ENCODE measurements at places on chromosomes 13 and 19. TPM values are rescaled to one million over a fixed set of nuclear protein-coding genes. Genes with fewer than 3 reads are reported as not detected.

SPRED3 gene
- total RNA-seq = 1.7 TPM

C1QTNF9B gene
- not detected for total RNA-seq

VSTM2B gene
- not detected for total RNA-seq

ZNF610 gene
- 2.3 TPM for total RNA-seq

LRRC25 gene
- total RNA-seq = not detected

ZNF285 gene
- total RNA-seq = 2.2 TPM

CLIP3 gene
- 2.7 TPM for total RNA-seq

SCEL gene
- not detected for total RNA-seq

DNA sequence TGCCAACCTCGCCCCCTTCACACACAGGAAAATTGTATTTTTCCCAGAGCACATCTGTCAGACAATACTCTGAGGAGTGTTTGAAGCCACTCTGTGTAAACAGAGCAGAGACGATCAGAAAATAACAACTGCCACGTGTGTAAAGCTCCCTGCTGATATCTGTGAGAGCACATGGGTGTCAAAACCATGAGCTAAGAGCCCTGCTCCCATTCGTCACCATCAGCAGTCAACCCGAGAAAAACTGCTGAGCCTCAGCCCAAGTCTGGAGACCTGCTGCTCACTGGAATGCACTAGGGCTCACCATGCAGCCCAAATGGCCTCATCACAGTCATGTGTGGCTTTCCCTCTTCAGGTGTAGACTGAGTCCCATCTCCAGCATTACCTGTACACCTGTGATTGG is 304.1 kb downstream of the FGF14 start:
- DNase-seq = no peak

DNA sequence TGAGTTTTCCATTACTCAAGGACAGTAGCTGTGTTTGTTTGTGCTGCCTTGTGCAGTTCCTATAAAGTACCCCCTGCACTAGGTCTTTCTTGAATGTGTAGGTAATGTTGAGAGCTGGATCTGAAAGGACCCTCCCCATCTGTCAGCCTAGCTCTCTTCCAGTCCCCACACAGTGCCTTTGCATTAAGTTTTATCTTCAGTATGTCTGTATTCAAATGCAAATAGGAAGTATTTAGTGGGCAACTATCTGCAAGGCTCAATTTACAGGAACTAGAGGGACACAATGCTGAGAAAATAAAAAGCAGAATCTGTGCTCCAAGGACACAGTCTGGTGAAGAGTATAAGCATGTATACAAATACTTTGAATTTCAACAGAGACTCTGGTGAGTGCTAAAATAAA is 558.5 kb downstream of the RFC3 start:
- DNase-seq = no peak

DNA sequence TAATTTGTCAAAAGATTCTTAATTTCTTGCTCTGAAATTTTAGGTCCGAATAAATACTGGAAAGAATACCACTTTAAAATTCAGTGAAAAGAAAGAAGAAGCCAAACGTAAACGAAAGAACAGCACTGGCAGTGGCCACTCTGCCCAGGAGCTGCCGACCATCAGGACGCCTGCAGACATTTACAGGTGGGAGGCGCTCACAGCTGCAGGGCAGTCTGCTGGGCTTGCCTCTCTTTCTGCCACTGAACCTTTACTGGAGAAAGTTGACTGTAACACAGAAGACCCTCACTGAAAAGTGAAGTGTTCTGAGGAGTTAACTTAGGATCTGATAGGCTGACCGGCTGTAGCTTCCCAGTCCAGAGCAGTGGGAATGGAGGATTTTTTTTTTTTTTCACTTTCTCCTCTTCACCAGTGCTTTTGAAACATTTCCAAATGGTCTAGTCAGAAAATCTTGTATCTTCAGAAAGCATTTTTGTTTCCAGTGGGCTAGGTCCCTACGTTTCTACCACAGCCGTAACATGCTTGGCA is 69.1 kb downstream of the URI1 start:
- DNase-seq = no peak

- no peak for DNase-seq
These were observed 241.9 kb downstream of the UQCRFS1 start for GRCh38 chr19:28971049-28971448.

GRCh38 chr13:45595965-45596364 is 19.6 kb downstream of the ERICH6B start:
- DNase-seq = no peak

DNA sequence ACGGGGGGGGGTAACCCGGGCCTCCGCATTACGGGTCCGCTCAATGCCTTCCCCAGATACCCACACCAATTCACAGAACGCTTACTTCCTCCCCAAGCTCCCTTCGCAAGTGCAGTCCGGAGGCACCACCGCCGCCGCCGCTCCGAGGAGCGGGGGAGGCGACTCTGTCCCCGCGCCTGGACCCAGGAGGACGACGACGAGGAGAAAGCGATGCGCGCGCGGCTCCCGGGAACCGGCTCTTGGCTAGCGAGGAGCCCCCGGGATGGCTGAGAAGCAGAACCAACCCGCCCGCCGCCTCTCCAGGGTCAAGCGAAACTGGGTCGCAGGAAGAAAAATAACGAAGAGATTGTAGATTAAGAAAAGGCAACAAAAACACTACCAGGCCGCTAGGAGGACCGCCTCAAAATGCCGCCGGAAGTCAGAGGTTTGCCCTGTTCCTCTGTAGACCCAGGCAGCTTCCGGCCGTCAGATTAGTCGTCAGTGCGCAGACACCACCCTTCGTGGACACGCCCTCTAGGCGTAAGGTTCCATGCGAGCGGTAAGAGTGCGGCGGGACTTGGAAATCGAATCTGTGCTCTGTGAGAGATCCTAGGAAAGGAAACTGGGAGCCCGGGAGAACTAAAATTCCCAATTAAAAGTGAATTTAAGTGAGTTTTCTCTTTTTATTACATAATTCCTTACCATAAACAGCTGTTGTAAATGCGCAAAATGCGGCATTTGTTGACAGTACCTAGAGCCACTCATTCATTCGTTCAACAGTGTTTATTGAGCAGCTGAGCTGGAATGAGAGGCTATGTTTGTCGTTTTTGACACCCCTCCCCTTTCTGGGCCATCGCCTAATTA is at the start of gene ZC3H13:
Gene ZC3H13, minus strand, starts transcription at position 428 of the 843 bp plus-strand sequence. CDS start 7,239 bp downstream, outside the sequence.
- DNase-seq = peak; percentile 95

GRCh38 chr19:18393836-18394235 is 3.6 kb downstream of the LRRC25 start:
- DNase-seq = no peak

- DNase-seq = no peak
These were observed 10.7 kb downstream of the SYMPK start for GRCh38 chr19:45852145-45852750.

GRCh38 chr13:73235385-73235784 is 176.6 kb downstream of the KLF5 start:
- DNase-seq = no peak

DNA sequence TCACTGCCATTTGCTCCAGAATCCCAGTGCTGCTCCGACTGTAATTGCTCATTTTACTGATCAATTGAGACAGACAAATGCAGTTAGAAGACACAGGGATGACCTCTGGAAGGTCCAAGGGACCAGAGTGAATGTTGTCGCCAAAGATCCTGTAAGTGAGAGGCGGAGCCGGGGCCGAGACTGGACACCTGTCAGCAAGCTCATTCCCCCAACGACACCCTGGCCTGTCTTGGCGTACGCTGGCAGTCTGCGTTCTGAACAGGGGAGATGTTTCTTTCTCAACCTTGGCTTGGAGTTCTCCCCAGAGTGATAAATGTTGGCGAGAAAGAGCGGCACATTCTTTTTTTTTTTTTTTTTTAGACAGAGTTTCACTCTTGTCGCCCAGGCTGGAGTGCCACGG is 24.2 kb downstream of the GADD45B start:
- no peak for DNase-seq

- DNase-seq = peak; percentile 30
These were observed 1.1 kb downstream of the PIP5K1C start for GRCh38 chr19:3698974-3699740.

GRCh38 chr13:52712385-52712784 is 27.2 kb downstream of the CNMD start:
- no peak for DNase-seq

GRCh38 chr19:3343619-3344502 is 22.5 kb upstream of the NFIC start:
- peak; percentile 40 for DNase-seq

- no peak for DNase-seq
These were observed 10.3 kb downstream of the ZNF787 start for GRCh38 chr19:56110515-56111448.

- no peak for DNase-seq
These were observed 592.9 kb downstream of the KCTD12 start for GRCh38 chr13:76293346-76293745.

DNA sequence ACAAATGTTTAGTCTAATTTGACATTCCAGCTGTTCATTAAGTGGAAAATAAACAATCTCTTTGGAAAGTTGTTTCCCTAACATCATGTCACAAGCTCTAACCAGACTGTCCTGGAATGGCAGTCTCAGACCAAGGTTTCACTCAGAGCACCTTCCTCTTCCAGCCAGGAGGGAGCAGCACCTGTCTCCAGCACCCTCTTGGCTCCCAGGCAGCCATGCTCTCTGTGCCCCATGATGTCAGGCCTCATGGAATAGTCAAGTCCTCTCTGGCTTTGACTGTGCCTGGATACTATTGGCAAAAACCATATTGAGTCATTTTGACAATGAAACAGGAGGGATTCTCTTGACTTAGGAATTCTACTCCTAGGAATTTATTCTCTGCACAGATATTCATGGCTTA is 171.4 kb downstream of the OXGR1 start:
- DNase-seq = no peak

DNA sequence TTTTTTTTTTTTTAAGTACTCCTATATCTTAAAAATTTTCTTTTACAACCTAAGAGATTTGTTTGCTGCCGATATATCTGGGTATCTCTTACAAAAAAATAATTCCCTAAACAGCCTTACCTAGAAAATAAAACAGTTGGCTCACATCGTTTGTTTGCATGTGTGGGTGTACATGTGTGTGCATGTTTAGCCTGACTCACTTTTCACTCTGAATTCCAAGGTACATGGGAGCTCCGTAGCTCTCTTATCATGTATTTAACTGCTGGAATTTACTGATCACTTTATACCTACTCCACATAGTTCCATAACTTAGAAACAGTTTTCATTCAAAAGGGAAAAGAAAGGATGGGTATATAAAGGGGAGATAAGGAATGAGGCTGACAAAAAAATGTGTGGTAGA is 616.5 kb downstream of the GPC6 start:
- no peak for DNase-seq

DNA sequence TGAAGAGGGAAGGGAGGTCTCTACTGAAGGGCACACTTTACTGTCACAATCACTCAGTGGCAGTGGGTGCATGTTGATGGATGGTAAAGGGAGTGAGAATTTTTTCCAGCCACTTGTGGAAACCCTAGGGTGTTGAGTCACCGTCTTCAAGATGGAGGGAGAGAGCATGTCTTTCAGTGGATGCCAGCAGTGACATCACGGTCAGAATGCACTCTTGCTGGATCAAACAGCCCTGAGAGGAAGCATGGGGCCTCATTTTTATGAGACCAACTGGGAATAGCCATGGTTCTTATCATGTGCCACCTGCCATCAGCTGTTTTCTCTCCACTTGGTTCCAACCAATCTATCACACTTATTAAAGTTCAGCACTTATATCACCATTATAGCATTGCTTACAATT is 182.5 kb downstream of the KCNRG start:
- DNase-seq = no peak

- no peak for DNase-seq
These were observed 674.1 kb downstream of the SLITRK5 start for GRCh38 chr13:88345171-88345847.

DNA sequence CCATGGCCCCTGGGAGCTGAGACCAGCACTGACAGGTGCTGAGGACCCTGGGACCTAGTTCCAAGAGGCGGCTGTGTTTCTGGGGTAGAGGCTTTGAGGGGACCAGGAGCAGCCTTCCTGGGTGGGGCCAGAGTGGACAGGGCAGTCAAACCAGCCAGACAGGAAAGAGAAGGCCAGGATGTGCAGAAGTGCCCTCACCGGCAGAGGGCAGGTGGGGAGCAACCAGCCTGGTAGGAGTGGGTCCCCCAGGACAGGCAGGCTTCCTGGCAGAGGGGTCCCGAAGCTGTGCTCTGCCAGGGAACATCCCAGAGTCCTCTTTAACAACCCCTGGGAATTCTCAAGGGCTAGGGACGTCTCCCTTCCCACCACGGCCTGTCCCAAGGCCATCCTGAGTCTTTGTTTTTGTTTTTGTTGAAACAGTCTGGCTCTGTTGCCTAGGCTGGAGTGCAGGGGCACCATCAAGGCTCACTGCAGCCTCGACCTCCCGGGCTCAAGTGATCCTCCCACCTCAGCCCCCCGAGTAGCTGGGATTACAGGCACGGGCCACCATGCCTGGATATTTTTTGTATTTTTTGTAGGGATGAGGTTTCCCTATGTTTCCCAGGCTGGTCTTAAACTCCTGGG is 3.0 kb upstream of the HIPK4 start:
- no peak for DNase-seq

DNA sequence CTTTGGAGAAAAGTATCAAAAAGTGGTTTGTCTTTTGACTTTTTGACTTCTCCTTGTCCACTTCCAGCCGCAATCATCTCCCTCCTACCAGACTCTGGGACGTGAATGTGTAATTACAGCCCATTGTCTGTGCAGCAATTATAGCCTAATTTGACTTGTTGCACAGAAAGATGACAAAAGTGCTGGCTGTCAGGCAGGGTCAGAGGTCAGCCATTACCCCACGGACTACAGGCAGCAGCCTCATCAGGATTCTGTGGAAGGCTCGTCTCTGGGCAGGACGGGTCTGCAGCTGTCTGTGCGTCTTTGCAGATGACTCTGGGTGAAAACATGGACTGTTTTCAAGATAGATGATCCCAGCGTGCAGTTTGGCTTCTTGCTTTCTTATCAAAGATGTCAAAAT is 102.2 kb upstream of the EDNRB start:
- no peak for DNase-seq

- no peak for DNase-seq
These were observed 14.2 kb upstream of the PTBP1 start for GRCh38 chr19:782878-783668.

DNA sequence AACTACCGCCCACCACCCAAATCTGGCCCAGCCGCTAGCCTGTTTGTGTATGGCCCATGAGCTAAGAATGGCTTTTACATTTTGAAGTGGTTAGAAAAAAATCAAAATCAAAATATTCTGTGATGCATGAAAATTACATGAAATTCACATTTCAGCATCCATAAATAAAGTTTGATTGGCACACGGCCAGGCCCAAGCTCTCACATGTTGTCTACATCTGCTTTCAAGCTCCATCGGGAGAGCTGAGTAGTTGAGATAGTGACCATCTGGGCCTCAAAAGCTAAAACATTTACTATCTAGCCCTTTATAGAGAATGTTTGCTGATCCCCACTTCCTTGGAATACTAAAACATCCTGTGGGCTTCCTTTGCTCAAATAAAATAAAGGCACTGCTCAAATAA is 14.5 kb downstream of the RFX2 start:
- DNase-seq = no peak

GRCh38 chr19:32317086-32317485 is 28.3 kb upstream of the ZNF507 start:
- no peak for DNase-seq

DNA sequence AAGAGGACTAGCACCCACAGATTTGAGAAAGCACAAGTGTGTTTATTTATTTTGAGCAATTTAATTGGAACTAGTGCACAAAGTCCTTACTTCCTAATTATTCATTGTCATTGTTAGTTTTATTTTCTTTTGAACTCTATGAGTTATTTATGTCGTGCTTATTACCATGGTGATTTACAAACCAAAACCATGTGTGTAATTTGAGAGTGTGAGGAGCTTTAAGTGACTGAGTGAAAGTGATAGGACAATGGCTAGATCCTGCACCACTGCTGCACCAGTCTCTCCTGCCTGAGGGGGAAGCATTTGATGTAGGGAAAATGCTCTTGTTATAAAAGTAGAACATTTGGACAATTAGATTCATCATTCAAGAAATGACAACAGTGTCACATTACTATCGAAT is 172.3 kb upstream of the KLF12 start:
- DNase-seq = no peak

- no peak for DNase-seq
These were observed 34.1 kb downstream of the SMAD9 start for GRCh38 chr13:36885901-36886300.

Measured in activated T-cell treated with anti-CD3 and anti-CD28 coated beads, Interleukin-2, amount 50 U/mL, for 72 hours (primary cell).